ENCODE measurements at places on chromosomes 6 and 20.

GRCh38 chr6:163710532-163711470 lies 296.3 kb downstream of the QKI start:
- no peak for DNase-seq

GRCh38 chr20:41229259-41229658 lies 88.3 kb downstream of the ZHX3 start:
- no peak for DNase-seq

DNA sequence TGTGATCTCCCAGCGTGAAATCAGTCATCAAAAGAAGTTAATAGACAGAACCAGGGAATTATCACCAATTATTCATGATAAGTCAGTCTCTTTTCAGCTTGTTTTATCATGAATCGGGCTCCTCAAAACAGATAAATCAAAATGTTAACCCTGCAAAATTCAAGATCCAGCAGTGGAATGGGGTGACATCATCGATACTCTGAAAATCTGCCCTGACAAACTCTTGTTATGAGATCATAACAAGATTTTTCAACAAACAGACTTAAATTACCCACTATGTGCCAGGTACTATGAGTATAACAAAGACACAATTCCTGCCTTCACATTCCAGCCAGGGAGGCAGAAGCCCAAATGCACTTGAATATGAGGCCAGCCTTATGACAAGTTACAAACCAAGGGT lies 64.4 kb downstream of the PTPRK start:
- no peak for DNase-seq

- no peak for DNase-seq
These were observed 1.4 kb downstream of the TMEM170B start for GRCh38 chr6:11538819-11539468.

GRCh38 chr6:36136034-36136433 lies 5.7 kb downstream of the MAPK13 start:
- no peak for DNase-seq

GRCh38 chr6:24566020-24566767 lies 71.4 kb downstream of the ALDH5A1 start:
- DNase-seq: no peak

- DNase-seq: no peak
These were observed 245.3 kb downstream of the OGFRL1 start for GRCh38 chr6:71533939-71534379.

DNA sequence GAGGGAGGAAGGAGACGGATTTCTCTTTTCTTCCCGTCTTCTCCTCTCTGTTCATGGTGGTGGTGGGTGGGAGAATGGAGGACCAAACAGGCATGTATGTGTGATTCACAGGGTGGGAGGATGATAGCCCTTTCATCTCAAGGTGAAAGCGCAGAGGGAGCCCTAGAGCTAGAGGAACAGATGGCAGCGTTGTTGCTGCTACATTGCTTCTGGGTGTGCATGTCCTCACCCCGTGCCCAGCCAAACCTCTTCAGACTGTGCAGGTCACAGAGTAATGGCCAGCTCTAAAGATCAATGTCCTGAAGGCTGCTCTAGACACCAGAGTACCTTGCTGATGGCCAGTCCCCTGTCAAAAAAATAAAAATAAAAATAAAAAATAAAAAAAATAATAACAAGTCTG lies 301.8 kb downstream of the TBC1D7 start:
- no peak for DNase-seq

- no peak for DNase-seq
These were observed 642.6 kb downstream of the KIF16B start for GRCh38 chr20:15930311-15931305.

GRCh38 chr6:165944002-165944466 lies 223.6 kb downstream of the TBXT start:
- DNase-seq: no peak

GRCh38 chr20:63620991-63621390 lies 5.9 kb downstream of the GMEB2 start:
- DNase-seq: no peak

DNA sequence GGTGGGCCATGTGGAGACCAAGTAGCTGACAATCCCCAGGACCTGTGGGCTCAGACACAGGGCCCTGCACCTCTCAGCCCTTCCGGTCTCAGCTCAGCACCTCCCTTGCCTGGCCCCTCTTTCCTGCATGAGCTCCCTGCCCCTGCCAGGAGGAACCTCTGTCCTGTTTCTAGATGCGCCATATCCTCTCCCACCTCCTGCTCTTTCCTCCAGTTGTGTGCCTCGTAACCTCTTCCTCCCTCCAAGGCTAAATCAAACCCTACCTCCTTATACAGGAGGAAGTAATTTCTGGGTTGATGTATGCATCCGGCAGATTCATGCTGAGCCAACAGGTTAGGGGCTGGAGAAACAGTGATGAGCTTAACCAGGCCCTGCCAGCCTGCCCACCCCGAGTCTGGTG lies 30.9 kb downstream of the ITPR3 start:
- no peak for DNase-seq

- DNase-seq: no peak
These were observed 12.5 kb upstream of the TMEM30A start for GRCh38 chr6:75296811-75297779.

DNA sequence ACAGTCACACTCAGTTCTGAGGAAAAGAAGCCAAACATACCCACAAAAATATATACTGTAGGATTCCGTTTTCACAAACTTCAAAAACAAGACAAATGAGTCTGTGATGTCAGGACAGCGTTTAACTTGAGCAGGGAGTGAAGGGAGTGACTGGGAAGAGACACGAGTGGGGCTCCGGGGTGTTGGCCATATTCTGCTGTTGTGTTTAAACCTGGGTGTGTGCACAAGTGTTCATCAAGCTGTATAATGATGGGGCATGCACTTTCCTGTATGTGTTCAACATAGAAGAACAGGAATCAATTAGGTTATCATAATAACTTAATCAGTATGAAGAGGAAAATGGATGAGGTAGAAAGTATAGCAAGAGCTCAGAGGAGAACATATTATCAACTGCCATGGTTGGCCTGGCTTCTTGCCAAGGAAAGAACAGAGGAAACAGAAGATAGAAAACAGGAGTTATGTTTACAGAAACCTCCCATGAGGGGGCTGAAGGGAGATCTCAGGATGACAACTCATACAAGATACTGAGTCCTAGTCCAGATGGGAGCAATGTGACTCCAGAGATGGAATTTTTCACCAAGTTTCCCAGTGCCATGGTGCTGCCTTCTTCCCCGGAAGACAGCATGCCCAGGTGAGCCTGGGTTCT lies 15.1 kb upstream of the AFDN start:
- DNase-seq: no peak
